ENCODE measurements at places on chromosomes 3 and 15.
A peak's percentile ranks its signal among the peaks of the same experiment; 100 is the strongest.

- no peak for DNase-seq
These were observed 598.9 kb downstream of the SI start for GRCh38 chr3:164479406-164479805.

DNA sequence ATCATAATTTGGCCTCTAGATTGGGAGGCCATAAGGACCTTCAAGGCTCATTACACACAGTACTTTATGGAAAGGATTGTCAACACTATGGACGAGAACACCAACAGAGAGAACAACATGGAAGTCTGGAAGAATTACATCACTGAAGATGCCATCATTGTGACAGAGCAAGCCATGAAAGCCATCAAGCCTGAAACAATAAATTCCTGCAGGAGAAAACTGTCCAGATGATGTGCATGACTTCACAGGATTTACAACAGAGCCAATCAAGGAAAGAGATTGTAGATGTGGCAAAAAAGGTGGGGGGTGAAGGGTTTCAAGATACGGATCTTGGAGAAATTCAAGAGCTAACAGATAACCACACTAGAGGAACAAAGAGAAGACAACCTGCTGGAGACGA is 15.9 kb downstream of the IL17RB start:
- DNase-seq: no peak

DNA sequence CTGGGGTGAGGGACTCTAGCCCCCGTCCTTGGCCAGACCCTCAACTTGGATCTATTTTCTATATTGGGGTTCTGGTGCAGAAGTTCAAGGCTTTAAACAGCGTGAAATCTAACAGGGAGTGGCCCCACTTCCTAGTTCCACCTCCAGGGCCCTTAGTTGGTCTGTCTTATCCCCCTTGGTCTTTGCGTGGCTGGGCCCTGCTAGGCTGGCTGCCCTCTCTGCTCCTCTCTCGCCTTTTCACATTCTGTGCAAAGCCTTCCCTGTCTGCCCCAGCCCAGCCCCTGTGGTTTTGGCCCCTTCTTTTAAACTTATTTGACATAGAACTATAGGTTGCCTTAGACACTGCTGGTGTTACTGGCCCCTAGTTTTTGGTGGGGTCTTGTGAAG is 5.6 kb downstream of the PPCDC start:
- no peak for DNase-seq

DNA sequence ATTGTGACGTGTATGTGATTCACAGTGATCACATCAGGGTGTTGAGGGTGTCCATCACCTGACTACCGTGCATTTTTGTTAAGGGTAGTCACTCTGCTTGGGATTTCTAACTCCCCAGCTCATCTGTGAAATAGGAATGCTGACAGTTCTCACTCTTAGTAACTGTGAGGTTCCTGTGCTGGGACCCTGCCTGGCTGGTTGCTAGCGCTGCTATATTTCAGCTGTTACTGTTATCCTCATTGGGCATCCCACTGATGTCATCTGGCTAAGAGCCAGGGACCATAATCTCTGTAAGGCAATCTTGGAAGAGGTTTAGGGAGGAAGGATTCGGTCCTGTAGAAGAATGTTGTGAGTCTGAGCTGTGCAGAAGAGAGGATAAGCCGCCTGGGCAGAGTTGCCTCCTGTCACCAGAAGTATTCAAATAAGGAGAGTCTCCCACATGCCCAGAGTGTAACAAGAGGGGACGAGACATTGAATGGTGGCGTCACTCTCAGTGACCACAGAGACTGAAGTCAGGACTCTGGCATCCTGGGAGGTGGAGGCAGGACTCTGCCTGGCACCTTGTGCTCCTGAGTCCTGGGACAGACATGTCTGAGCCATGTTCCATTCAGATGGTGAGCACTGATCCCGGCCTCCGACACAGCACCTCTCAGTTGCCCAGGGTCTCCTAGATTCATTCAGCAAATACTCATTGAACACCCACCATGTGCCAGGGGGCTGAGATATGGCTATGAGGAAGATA is 52.2 kb downstream of the FBLN2 start:
- no peak for DNase-seq

DNA sequence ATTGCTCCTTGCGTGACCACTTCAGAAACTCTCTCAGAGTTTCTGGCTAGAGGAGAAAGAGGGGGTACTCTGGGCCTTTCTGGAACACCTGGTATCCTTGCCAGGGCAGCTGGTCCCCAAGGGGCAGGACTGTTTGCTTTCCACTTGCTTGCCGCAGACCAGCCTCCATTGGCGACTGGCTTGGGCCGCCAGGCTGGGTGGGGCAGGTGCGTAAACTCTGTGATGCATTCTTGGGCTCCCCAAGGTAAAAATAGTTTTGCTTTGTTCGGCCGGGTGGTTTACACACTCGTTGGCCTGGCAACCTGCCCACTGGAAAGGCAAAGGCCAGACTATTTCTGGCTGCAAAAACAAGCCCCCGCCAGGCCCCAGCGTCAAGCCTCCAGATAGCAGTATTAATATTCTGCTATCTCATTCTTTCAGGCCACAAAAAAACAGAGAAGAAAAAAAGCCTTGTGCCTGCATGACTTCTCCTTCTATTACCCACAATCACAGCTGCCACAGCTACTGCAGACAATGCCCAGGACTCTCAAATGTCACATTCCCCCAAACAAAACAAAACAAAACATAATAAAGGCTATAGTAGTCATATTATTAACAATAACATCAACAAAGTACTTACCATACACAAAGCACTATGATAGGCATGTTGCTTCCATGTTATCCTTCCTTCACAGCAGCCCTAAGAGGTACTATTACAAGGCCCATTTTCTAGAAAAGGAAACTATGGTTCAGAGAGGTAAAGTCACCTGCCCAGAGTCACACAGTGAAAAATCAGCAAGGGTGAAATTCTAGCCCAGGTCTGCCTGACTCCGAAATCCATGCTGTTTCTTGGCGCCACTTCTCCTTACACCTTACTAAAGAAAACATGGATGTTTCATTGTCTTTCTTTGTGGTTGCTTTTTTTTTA is 14.0 kb upstream of the SSUH2 start:
- DNase-seq: peak; percentile 77

DNA sequence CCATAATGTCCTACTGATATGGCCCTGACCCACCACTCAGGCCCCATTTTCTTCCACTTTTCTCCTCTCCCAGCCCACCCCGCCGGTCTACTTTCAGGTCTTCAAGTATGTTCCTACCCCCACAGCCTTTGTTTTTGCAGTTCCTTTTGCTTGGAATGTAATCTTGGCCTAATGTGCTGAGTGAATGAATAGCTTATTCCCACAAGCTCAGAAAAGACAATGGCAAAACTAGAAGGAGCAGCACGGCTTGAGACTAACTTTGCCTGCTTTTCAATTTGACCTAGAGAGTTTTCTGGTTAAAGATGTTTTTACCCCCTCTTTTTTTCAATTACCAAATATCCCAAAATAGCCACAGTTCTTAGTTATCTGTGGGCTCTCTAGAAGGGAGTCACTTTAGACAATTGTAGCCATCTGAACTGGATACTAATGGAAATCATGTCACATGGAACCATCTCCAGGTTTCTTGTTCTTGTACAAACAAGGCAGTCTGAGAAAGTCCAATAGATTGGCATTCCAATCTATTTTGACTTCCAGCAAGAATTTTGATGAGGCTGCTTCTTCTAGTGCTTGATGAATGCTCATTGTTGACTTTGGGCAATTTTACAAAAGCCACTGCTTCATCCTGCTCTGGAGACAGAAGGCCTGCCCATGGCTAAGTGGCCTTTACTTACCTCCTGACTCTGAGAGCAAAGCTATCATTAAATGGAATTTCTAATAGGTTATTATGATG is 16.3 kb upstream of the LMCD1 start:
- no peak for DNase-seq

GRCh38 chr3:42014921-42015533 is 53.1 kb upstream of the ULK4 start:
- peak; percentile 50 for DNase-seq

DNA sequence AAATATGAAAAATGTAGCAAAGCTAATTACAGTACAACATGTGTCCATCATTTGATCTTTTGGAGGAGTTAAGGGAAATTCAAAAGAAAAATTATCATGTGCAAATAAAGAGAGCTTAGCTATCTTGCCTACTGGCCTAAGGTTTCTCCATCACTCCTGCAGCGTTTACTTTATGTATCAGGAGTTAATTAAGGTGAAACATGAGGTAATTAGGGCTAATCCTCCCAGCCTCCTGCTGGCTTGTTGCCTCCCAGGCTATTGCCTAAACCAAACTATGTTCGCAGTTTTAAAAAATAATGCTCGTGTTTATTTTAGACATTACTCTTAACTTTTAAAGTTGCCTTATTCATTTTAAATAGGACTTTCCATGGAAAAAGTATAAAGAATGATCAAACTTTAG is 367.5 kb downstream of the ROBO2 start:
- no peak for DNase-seq

DNA sequence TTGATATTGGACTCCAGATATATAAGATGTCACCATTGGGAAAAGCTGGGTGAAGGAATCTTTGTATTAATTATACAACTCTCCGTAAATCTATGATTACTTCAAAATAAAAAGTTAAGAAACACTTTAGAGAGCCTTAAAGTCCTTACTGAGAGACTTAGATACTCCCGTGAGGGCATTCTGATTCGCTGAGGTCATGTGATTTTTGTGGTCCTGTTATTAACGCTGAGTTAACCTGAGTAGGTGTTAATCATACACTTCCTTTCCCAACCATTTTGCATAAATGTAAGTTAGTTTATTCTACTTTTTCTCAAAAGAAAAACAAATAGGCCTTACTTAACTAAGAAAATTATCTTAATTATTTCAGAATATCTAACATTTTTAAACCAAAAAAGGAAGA is 67.1 kb upstream of the LMOD3 start:
- DNase-seq: no peak

DNA sequence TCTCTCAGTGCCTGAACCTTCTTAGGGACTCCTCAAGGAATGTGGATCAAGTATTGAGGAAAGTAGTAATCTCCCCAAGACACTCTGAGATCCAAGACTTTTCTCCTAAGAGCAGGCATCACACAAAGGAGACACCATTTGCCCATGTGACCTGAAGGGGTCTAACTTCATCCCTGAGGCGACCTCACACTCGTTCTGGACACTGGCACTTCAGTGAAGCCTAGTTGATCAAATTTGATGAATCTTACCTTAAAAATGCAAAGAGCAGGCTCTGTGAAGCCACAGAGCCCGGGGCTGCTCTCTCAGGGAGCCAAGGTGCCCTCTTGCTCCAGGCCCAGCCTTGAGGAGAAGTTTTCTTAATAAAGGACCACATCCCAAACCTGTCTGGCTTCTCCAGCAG is 64.3 kb downstream of the SCN11A start:
- DNase-seq: no peak

DNA sequence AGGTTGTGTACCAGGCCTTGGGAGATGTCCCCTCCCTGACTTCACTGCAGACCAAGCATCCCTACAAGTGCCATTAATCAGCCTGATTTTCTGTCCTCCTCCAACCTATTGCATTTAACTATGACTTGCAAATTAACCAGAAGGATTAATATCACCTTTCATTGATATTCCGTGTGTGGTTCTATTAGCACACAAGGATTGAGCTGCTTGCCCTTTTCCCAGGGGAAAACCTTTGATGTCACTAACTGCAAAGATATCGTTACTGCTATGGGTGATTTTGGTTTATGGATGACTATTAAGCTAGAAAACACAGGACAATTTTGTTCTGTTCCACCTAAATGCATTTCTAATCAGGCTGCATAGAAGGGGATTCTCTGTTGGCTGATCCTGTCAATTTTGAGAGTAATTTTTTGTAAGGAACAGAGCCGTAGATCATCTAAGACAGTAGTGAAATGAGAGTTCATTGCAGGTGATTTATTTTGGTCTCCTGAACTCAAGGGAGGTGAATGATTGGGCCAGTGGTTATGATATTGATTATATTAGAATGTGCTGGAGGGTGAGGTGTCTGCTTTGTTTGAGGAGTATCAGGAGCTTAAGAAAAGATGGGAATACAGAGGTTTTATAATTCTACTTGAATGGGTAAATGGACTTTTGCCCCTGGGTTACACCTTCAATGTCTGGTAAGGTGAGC is 177.5 kb upstream of the SNTN start:
- DNase-seq: no peak

DNA sequence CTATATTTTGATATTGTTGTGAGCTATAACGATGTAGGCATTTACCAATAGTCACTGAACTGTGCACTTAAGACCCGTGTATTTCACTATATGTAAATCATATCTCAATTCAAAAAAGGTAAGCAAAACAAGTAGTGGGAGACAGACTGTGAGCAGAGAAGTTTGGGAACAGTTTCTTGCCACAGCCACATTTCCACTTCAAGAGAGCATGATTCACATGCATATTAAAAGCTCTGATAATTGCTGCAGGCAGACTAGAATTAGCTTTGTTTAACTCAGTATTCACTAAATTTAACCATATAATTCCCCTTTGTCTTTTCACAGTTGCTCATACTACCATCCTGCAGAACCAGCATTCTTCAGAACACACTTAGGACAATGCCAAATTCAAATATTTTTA is 168.4 kb upstream of the ZNF385D start:
- DNase-seq: no peak

- peak; percentile 76 for DNase-seq
These were observed 180.3 kb upstream of the TSC22D2 start for GRCh38 chr3:150227839-150228238.

GRCh38 chr3:155443815-155444214 is 150.3 kb upstream of the STRIT1 start:
- no peak for DNase-seq

- no peak for DNase-seq
These were observed 14.7 kb downstream of the MESD start for GRCh38 chr15:80974914-80975313.

DNA sequence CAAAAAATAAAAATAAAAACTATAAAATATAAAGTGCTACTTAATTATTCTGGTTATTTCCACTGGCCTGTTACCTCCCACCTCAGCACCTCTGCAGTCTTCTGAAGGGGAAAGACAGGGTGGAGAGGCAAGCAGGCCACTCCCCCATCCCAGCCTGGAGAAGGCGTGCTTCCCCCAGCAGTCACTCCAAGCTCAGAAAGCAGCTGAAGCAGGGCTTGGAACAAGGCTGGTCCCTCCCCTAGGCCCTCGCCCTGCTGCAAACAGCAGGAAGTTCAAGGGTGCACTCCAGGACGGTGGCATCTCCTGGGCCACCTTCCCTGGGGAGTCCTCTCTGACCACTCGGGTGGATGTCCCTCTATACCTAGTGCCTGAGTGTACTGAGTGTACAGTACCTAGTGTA is 21.4 kb downstream of the CACNA2D2 start:
- DNase-seq: no peak

DNA sequence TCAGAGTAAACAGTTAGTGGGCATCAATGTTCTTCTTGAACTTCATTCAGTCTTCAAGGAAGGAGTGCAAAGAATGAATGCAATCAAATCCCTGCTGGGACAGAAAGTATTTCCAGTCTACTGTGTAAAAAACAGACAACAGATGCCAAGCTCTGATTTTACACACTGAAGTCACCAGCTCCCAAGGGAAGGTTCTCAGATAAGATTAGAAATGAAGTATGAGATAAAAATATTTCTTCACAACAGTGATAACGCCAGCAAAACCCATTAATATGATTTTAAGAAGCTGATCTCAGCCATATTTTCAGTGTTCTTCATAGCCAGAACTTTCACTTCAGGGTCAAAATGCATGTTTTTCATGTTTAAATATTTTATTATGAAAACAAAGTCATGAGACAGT is 265.6 kb downstream of the CTNNB1 start:
- no peak for DNase-seq

- DNase-seq: peak; percentile 22
These were observed at the start of gene PPARG for GRCh38 chr3:12288182-12289129. PPARG (plus strand) TSS chr3:12289070; CDS start chr3:12379712, 90,642 bp downstream.

GRCh38 chr15:71334873-71335272 is 219.6 kb downstream of the THSD4 start:
- no peak for DNase-seq
